ENCODE measurements at places on chromosomes 7 and 10.

DNA sequence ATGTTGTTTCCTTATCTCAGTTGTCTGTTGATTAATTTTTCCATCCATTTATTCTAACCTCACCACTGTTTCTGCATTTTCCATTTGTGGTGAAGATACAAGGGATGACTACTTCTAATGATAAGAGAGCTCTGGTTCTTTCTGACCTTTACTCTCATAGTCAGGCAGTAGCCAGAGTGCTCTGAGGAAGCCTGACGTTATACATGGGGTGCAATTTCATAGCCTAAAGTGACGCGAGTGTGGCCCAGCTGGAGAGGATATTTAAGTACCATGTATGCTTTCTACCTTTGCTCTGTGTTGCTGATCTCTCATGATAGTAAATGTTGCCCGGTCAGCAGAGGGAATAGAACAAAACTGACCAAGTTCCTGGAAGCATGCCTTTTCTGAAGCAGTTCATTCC, 33.9 kb upstream of the CYCS start:
- no peak for DNase-seq

- no peak for DNase-seq
These were observed 72.8 kb downstream of the PRKCQ start for GRCh38 chr10:6507311-6507710.

DNA sequence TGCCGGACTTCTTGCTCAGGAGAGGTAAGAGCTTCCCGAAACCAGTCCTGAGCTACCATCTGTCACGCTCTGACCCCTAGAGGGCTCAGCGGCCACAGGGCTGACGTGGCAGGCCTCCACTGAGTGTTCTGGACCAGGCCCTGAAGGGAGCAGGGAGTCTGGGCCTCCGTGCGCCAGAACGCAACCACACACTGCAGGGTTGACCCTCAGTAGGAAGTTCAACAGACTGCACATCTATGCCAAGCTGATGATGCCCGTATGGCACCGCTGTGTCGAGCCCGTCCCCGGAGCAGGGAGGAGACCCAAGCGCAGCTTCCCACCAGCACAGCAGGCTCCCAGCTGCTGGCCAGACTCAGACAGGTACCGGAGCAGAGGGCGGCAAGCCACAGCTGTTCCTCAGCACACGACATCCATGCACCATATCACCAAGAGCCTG, 39.2 kb downstream of the CAMK2B start:
- DNase-seq, result no peak

DNA sequence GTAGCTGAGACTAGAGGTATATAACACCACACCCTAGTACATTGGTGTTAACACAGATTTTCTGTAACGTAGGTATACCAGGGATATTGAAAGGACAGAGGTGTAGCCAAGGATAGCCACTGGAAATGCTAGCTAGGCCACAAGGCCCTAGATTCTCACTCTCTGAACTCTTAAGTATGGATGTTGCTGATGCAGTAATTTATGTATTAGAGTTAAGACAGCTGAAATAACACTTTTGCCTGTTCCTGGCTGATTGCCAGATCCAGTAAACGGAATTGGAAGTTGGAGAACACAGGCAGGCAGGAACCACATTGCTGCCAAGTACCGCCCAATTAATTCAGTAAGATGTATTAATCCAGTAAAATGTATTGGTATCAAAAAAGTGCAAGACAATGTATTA, 1.8 kb downstream of the CALU start:
- no peak for DNase-seq

DNA sequence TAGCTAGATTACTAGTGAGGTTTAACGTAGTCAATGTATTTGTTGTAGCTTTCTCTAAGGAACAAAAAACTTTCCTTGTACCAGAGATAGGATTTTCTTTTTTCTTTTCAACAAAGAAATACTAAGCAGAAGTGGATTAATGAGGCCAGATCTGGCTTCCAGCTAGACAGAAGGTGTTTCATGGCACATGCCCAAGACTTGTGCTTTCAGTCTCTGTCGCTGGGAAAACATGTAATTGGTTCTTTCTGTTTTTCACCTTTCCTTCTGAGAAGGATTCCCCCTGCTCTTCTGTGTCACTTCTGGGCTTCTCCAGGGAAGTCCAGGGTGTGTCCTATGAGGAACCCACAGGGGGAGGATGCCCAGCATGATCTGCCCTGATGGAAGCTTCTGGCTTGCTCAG, 492.2 kb downstream of the CCSER2 start:
- no peak for DNase-seq

DNA sequence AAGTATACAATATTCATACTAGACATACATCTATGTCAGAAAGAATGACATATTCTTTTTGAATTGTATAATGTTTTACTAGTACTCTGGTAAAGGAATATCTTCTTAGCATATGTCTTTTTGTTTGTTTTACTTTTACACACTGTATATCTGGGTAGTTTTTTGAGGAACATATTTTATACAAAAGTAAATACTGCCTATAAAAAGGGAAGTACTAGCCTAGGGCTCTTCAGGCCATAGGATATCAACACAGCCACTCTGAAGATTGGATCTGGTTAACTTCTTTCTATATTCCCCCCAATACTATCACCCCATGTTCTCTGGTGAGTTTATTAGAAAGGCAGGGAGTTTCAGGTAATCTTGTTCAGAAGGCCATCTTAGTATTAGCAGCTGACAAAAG, 134.6 kb downstream of the ZNF438 start:
- DNase-seq, result no peak

- DNase-seq, result no peak
These were observed 31.3 kb downstream of the SDK1 start for GRCh38 chr7:3332308-3332707.

DNA sequence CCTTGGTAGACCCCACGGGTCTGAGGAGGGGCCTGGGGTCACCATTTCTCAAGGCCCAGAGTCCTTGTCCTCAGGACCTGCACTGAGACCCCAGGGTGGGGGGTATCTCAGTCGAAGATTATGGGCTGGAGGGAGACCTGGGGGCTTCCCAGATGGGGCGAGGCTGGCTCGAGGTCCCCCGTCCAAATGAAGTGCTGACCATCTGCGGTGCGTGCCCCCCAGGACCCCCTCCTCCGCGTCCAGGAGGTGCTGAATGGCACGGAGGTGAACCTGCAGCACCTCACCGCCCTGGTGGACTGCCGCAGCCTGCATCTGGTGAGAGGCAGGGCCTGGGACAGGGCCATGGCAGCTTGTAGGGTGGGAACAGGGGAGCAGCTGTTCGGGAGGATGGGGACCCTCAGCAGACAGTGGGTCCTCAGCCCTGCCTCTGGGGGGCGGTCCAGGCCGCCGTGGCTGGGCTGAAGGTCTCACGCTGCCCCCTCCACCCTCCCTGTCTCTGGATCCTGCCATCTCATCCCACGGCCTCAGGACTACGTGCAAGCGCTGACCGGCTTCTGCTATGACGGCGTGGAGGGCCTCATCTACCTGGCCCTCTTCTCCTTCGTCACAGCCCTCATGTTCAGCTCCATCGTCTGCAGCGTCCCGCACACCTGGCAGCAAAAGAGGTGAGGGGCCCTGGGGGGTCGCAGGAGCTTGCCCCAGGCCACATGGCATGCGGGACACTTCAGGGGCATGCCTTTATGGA, 24.3 kb downstream of the TTYH3 start:
- no peak for DNase-seq

DNA sequence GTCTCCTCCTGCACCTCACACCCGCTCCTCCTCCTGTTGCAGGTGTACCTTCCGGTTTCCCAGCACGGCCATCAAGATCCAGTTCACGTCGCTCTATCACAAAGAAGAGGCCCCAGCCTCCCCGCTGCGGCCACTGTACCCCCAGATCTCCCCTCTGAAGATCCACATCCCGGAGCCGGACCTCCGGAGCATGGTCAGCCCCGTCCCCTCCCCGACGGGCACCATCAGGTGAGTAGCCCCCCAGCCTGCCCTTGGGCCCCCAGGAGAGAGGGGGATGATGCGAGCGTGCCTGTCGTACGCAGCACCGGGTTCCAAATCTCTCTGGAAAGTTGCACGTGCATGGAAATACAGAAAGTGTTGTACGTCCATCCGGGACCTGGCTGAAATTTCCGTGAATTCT, 34.6 kb upstream of the AP5Z1 start:
- no peak for DNase-seq

Data from T-cell (primary cell).